ENCODE measurements at places on chromosomes 12 and 14.

GRCh38 chr14:68546839-68547238, 246.0 kb downstream of the ZFP36L1 start:
- no peak for DNase-seq

GRCh38 chr12:86389949-86390348, 133.8 kb upstream of the MGAT4C start:
- DNase-seq = no peak

GRCh38 chr12:53507603-53507885, 260 bp upstream of the NPFF start:
- DNase-seq = no peak

DNA sequence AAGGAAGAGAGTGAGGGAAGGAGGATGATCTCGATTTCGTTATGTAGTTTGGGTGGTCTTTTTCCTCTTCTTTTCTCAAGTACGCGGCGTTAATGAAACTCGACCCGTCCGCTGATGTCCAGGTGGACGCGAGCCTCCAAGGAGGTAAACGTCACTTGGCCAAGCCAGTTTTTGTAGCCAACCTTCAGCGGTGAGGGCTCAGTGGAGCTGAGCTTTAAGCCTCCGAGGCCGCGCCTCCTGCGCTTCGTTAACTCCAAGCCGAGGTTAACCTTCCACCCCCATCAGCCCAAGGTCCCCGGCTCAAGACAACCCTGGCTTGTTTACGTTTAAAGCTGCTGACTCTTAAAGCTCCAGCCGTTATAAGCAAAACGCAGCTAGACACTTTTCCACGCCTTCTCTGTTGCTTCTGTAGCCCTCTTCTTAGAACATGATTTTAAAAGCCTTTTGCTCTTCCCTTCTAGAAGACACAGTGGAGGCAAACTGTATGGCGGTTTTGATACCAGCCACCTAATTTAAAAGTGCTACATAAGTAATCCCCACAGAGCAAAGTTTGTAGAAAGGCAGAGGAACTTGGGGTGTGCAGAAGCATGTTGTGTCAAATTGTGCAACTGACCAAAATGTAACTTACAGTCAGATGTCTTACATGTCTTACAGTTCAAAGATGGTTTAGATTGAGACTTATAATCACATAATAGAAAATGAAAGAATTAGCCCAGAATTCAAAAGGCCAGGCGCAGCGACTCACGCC, 923 bp upstream of the ITPR2 start:
- peak; percentile 14 for DNase-seq

DNA sequence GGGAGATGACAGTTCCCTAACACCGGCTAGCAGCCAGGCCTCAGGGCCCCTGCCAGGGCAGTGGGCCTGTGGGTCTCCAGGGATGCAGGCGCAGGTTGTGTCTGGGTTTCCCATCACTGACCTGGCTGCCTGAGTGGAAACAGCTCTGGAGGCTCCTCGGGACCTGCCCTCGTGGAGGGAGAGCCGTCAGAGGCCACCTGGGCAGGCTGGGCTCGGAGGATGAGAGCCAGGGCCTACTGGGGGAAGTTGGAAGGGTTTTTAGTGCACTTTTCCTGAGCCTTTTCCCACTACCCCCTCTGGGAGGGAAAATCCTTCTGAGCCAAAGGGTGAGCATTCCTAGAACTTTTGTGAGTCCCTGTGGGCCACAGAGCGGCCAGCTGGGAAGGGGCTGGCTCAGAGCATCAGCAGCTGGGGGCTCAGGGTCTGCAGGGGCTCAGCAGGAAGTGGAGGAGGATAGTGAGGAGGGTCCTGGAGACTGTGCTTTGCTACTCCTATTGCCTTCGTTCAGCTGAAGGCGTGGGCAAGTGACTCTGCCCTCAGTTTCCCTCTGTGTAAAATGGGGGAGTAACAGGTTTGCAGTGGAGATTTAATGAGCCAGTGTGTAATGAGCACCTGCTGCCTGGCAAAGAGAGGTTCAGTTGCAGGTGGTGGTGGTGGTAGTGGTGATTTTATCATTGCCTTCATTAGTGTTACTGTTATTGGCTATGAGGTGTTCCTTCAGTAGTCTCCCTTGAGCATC, 1.8 kb downstream of the SH2B3 start:
- no peak for DNase-seq

DNA sequence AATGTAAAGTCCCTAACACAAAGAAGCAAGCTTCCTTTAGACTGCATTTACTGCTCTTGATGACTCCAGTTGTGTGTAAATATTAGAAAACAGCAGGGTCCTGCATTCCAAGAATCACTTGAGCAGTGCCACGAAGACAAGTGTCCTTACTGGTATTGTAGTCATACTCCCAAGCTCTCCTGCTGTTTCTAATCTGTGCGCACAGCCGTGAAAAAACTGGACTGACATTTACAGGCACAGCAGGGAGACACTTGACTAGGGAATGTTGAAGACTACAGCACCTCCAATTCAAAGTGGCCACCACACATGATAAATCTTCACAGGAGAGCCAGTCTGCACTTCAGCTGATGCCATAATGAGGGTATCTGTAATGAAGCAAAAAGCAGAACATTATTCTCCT, 91.4 kb downstream of the VRK1 start:
- no peak for DNase-seq

- no peak for DNase-seq
Observed at GRCh38 chr12:19192710-19193109, 63.2 kb downstream of the PLEKHA5 start.

- DNase-seq = no peak
Observed at GRCh38 chr14:102764220-102764671, 13.0 kb upstream of the TRAF3 start.

GRCh38 chr14:21498540-21499526, 12.3 kb downstream of the METTL3 start:
- DNase-seq = no peak

DNA sequence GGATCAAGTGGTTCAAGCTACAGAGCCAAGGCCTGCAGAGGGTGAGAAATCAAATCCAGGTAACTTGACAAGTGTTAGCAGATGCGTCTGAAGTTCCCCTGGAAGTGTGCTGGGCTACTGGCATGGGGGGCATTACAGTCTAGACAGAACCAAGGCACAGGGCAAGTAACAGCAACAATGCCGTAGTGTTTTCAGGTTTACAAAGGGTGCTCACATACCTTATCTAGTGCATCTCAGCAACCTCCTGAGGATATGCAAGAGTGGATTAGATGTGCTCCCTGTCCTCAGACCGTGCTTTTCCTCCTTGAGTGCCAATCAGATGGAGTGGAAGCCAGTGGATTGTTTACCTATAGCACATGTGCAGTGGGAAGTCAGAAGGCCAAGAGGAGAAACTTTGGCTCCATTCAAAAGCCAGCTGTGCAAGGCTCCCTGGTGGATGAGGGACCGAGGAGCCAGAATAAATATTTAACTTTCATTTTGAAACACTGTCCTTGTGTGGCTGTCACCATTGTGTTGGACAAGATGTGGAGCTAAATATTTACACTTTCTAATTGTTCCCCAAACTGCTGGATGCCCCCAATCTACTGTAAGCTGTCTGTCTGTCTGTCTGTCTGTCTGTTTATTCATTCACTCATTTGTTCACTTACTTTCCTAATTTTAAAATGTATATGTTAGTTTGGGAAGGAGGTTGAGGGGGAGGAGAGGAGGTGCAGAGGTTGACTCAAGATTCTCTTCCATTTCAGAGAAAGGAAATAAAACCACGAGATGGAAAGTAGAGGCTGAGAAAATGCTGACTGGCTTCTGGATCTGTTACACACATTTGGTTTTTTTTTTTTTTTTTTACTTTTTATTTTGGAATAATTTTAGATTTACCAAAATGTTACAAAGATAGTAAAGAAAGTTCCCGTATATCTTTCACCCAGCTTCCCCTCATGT, 184.0 kb upstream of the PARP11 start:
- no peak for DNase-seq

GRCh38 chr14:90362558-90362896, 30.8 kb upstream of the NRDE2 start:
- no peak for DNase-seq

All from T-helper 2 cell (primary cell).